Central memory CD4-positive, alpha-beta T cell (primary cell): ENCODE measurements at places on chromosomes 3 and 15.
A peak's percentile ranks its signal among the peaks of the same experiment; 100 is the strongest.

GRCh38 chr3:11010426-11011165, 18.0 kb downstream of the SLC6A1 start:
- no peak for DNase-seq

DNA sequence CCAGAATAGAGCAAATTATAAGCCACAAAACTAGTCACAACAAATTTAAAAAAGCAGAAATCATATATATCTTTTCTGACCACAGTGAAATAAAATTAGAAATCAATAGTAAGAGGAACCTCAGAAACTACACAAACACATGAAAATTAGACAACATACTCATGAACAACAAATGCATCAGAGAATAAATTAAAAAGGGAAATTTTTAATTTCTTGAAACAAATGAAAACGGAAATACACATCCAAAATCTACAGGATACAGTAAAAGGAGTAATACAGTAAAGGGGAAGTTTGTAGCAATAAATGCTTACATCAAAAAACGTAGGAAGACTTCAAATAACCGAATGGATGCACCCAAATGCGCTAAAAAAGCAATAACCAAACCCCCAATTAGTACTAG, 19.2 kb downstream of the NME9 start:
- DNase-seq = no peak

GRCh38 chr15:57390583-57390982, 14.3 kb downstream of the CGNL1 start:
- DNase-seq = no peak

GRCh38 chr3:48847053-48847503, 596 bp downstream of the PRKAR2A start:
- peak; percentile 44 for DNase-seq

DNA sequence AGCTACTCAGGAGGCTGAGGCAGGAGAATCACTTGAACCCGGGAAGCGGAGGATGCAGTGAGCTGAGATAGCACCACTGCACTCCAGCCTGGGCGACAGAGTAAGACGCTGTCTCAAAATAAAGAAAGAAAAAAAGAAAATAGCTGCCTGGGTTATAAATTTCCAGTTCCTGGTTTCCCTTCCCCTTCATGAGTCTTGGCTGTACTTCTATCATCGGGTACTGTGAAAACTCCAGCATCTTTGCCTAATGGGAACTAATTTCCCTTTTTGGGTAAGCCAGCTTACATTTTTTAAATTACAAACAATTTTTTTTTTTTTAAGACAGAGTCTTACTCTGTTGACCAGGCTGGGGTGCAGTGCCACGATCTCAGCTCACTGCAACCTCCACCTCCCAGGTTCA, 15.0 kb downstream of the DENND4A start:
- DNase-seq = no peak

DNA sequence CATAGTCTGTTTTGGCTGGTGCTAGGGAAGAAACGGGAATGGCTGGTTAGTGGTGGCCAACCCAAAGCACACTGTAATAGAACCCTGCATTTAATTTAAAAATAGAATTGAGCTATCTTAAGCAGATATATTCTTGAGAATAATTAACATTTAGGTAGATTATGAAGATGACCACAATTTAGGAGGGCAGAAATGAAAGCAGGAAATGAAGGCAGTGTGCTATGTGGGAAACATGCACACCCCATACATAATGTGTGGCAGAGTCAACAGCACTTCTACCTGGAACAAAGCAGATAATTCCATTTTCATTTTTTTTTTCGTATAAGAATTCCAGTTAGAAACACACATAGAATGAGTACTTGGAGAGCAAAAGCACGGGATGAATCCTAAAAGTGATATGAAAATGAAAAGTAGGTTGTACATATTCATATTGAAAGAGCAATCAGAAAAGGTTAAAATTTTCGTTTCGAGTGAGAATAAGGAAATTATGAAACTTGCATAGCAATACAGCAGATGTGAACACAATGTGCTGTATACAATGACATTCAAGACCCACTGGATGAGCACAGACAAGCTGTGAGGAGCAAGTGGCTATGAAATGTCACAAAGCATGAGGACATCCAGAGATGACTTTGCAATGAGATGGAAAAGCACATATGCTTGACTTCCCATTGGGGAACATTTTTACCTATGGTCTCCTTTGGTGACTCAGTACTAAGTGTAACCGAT, 102.6 kb downstream of the TFG start:
- DNase-seq = no peak

GRCh38 chr3:177358977-177359592, 161.8 kb upstream of the TBL1XR1 start:
- peak; percentile 36 for DNase-seq

DNA sequence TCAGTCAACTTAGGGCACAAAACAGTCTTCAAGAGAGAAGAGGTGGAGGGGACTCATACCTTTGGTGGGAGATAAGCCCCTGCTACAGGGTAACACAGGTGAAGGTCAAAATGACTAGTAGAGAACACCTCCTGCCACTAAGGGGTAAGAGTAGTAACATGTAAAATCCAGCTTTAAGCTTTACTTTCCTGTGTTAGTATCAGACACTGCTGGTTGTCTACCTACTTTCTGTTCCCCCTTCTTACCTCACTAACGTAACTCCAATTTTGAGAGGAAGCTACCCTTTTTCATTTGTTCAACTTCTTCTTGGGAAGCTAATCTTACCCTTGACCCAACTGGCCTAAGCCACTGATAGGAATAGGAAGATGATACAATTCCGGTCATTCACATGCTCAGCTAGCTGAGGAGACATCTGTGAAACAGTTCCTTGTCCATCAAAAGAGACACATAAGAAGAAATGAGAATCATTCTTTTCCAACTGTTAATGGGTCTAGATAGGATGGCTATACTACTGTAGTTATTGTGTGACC, 826.8 kb upstream of the CFAP20DC start:
- no peak for DNase-seq

- DNase-seq = no peak
Measured at GRCh38 chr3:46824211-46824970, 38.9 kb downstream of the MYL3 start.
